Naive B cell (primary cell): ENCODE measurements at places on chromosomes 4 and X. TPM values are rescaled to one million over a fixed set of nuclear protein-coding genes. Genes with fewer than 3 reads are reported as not detected.

The TBC1D19 gene
- 13.7 TPM for polyA plus RNA-seq

The CENPC gene
- polyA plus RNA-seq, result 28.1 TPM

The RBMX gene
- polyA plus RNA-seq, result 253 TPM

- H3K4me3 ChIP-seq, result no peak overlapping the region
- no peaks in the 10 kb centered on the region for H3K36me3 ChIP-seq
- H3K27ac ChIP-seq, result no peak overlapping the region
- no peak for DNase-seq
Observed at GRCh38 chr4:118917582-118917981, 28.9 kb downstream of the SYNPO2 start.

DNA sequence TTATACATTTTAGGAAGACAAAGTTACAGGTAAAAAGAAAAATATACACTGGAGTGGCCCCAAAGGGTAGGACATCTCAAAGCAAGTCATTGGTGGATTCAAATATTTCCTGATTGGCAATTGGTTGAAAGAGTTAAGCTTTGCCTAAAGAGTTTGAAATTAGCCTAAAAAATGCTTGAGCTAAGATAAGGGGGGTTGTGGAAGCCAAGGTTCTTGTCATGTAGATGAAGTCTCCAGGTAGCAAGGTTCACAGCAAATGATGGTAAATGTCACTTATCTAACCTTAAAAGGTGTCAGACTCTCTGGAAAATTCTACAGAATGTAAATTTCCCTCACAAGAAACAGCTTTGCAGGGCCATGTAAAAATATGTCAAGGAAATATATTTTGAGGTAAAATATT lies 596.7 kb downstream of the FAT4 start:
- H3K27ac ChIP-seq, result no peak overlapping the region
- H3K4me1 ChIP-seq, result no peaks in the 10 kb centered on the region
- no peak for DNase-seq
- H3K4me3 ChIP-seq, result no peak overlapping the region

GRCh38 chr4:147864607-147865006 lies 132.7 kb downstream of the ARHGAP10 start:
- H3K36me3 ChIP-seq, result no peaks in the 10 kb centered on the region
- no peak overlapping the region for H3K27ac ChIP-seq
- no peak overlapping the region for H3K4me3 ChIP-seq
- H3K27me3 ChIP-seq, result no peaks in the 10 kb centered on the region
- no peak for DNase-seq
- no peaks in the 10 kb centered on the region for H3K4me1 ChIP-seq

GRCh38 chrX:39814391-39814790 lies 283.4 kb downstream of the BCOR start:
- H3K4me1 ChIP-seq, result no peaks in the 10 kb centered on the region
- H3K27me3 ChIP-seq, result peaks cover 51% of the 10 kb centered on the region
- H3K4me3 ChIP-seq, result no peak overlapping the region
- H3K27ac ChIP-seq, result no peak overlapping the region
- H3K36me3 ChIP-seq, result peaks cover 4% of the 10 kb centered on the region

DNA sequence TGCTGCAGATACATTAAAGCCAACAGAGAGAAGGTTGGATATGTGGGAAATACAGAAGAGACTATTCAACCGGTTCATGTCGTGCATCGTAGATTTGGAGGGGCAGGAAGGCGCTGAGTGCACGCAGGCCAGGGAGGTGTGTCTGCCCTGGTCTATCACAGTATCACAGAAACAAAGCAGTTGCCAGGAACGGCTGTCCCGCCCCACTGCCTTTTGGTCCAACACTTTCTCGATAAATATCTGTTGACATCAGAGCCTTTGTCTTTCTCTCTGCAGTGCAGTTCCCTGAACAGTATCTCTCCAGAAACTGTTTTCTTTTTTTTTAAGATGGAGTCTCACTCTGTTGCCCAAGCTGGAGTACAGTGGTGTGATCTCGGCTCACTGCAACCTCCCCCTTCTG lies 151.1 kb upstream of the BCOR start:
- H3K27me3 ChIP-seq, result peaks cover 12% of the 10 kb centered on the region
- no peak for DNase-seq
- H3K4me3 ChIP-seq, result no peak overlapping the region
- no peak overlapping the region for H3K27ac ChIP-seq

DNA sequence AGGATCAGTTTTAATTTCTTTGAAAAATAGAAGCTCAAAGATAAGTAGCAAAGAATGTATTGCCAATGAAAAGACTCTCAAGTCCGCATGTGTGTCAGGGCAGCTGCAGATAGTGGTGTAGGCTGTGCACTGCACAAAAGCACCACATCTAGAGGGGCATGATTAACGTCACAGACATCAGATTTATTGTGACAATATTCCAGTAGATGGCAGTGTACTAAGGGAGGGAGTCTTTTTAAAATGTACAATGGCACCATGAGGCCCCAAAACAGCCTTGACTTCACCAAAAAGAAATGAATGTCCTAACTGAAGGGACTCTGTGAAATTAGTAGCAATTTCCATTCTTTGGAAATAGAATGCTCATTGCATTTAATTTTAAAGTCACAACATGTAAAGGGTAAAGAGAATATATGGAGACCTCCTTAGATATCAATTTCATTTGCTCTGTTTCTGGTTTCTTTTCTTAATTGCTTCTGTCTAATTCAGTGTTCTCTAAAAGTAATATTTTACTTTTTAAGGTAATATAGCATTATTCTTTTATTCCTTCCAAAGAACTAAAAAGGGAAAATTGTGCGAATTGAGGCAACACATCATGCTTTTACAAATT lies 98.4 kb downstream of the ZNF827 start:
- no peaks in the 10 kb centered on the region for H3K36me3 ChIP-seq
- H3K4me1 ChIP-seq, result peaks cover 10% of the 10 kb centered on the region
- H3K4me3 ChIP-seq, result no peak overlapping the region
- H3K27ac ChIP-seq, result no peak overlapping the region
- H3K27me3 ChIP-seq, result no peaks in the 10 kb centered on the region

DNA sequence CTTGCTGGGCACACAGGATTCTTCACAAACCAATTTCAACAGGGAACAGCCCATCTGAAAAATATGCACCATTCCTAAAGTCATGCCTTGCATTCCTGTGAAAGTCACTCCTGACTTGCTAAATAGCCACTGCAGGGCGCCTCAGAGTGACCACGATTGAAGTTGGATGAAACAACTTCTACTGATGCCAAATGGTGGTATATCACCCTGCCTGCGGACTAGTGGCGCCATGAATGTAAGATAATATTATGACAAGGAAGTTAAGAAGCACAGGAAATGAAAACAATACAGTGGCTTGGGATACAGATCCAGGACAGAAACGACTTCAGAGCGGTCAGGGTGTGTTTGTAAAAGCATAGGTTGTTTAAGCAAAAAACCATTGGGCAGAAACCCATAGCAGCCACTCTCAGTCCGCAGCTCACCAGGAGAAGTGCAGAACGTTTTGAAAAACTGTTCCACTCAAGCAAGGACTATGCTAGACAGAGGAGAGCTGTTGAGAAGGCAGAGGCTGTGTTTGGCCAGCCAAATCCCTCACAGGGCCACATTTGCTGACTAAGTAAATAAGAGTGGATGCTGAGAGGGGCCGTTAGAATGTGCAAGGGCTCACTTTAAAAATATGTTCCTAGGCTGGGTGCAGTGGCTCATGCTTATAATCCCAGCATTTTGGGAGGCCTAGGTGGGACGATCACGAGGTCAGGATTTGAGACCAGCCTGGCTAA lies 250.4 kb downstream of the PTTG2 start:
- DNase-seq, result no peak
- H3K27me3 ChIP-seq, result no peaks in the 10 kb centered on the region
- H3K27ac ChIP-seq, result no peak overlapping the region

GRCh38 chrX:29545878-29546277 lies 669.5 kb upstream of the MAGEB2 start:
- DNase-seq, result no peak
- H3K4me1 ChIP-seq, result no peaks in the 10 kb centered on the region
- no peaks in the 10 kb centered on the region for H3K27me3 ChIP-seq
- H3K4me3 ChIP-seq, result no peak overlapping the region
- H3K36me3 ChIP-seq, result no peaks in the 10 kb centered on the region
- H3K27ac ChIP-seq, result no peak overlapping the region

DNA sequence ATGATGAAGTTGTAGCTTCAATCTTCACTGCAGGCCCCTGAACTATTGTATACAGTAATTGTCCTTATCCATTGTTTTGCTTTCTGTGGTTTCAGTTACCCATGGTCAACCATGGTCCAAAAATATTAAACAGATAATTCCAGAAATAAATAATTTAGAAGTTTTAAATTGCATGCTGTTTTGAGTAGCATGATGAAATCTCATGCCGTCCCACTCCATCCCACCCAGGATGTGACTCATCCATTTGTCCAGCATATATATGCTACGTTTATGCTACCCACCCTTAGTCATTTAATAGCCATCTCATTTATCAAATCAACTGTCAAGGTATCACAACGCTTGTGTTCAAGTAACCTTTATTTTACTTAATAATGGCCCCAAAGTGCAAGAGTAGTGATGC lies 34.5 kb downstream of the IQCM start:
- H3K27me3 ChIP-seq, result no peaks in the 10 kb centered on the region
- no peaks in the 10 kb centered on the region for H3K4me1 ChIP-seq
- H3K27ac ChIP-seq, result no peak overlapping the region
- H3K36me3 ChIP-seq, result no peaks in the 10 kb centered on the region

DNA sequence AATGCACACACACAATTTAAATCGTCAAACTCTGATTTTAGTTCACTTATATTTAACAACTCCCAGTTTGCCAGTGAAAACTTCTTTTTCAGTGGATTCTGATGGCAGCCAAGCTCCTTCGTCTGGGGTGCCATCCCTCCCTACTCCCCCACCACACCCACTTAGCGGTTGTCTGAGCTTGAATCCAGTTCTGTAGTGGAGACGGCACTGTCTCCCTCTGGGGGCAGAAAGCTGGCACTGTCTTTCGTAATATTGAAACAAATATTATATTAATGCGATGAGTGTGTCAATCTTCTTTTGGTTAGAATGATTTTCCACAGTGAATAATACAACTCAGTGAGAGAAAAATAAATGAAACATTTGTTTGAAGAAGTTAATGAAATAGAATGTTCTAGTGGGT lies 5.4 kb downstream of the MEPE start:
- no peak overlapping the region for H3K4me3 ChIP-seq
- no peaks in the 10 kb centered on the region for H3K27me3 ChIP-seq
- no peak for DNase-seq
- no peaks in the 10 kb centered on the region for H3K36me3 ChIP-seq
- H3K27ac ChIP-seq, result no peak overlapping the region
- H3K4me1 ChIP-seq, result no peaks in the 10 kb centered on the region

- no peak overlapping the region for H3K4me3 ChIP-seq
- no peak overlapping the region for H3K27ac ChIP-seq
- H3K27me3 ChIP-seq, result no peaks in the 10 kb centered on the region
- H3K4me1 ChIP-seq, result peaks cover 41% of the 10 kb centered on the region
Observed at GRCh38 chr4:87030755-87031441, 96.1 kb downstream of the AFF1 start.
